Left lobe of liver (tissue), 2 donors: ENCODE measurements at places on chromosomes 13 and 19. TPM values are rescaled to one million over a fixed set of nuclear protein-coding genes. Genes with fewer than 3 reads are reported as not detected.

- DNase-seq, result no peak
Observed at GRCh38 chr19:29308977-29309590, 96.1 kb upstream of the UQCRFS1 start.

DNA sequence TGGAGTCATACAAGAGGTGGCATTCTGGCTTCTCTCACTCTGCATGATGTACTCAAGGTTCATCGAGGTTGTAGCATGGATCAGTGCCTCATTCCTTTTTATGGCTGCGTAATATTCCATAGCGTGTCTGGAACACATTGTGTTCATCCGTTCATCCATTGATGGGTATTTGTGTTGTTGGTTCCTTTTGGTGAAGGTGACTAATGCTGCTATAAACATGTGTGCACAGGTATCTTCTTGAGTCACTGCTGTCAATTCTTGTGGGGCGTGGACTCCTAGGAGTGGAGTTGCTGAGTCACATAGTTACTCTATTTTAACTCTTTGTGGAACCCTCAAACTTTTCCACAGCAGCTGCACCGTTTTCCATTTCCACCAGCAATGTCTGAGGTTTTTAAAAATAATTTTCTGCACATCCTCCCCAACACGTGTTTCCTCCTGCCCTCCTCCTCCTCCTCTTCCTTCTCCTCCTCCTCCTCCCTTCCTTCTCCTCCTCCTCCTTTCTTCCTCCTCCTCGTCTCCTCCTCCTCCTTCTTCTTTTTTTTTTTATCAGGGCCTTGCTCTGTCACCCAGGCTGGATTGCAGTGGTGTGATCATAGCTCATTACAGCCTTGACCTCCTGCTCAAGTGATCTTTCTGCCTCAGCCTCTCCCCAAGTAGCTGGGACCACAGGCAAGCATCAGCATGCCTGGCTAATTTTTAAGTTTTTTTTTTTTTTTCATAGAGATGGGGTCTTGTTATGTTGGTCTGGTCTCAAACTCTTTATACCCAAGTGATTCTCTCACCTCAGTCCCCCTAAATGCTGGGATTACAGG, 2.0 kb upstream of the TMEM221 start:
- no peak for DNase-seq

GRCh38 chr13:44543369-44543768, 32.8 kb downstream of the TSC22D1 start:
- no peak for DNase-seq

DNA sequence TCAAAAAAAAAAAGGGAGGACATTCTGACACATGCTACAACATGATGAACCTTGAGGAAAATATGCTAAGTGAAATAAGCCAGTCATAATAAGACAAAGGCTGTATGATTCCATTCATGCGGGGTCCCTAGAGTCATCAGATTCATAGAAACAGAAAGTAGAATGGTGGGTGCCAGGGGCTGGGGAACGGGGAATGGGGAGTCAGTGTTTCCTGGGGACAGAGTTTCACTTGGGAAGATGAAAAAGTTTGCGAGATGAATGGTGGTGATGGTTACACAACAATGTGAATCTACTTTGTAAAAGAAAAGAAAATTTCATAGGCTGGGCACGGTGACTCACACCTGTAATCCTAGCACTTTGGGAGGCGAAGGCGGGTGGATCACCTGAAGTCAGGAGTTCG, 6.1 kb upstream of the CLEC4G start:
- DNase-seq, result no peak

DNA sequence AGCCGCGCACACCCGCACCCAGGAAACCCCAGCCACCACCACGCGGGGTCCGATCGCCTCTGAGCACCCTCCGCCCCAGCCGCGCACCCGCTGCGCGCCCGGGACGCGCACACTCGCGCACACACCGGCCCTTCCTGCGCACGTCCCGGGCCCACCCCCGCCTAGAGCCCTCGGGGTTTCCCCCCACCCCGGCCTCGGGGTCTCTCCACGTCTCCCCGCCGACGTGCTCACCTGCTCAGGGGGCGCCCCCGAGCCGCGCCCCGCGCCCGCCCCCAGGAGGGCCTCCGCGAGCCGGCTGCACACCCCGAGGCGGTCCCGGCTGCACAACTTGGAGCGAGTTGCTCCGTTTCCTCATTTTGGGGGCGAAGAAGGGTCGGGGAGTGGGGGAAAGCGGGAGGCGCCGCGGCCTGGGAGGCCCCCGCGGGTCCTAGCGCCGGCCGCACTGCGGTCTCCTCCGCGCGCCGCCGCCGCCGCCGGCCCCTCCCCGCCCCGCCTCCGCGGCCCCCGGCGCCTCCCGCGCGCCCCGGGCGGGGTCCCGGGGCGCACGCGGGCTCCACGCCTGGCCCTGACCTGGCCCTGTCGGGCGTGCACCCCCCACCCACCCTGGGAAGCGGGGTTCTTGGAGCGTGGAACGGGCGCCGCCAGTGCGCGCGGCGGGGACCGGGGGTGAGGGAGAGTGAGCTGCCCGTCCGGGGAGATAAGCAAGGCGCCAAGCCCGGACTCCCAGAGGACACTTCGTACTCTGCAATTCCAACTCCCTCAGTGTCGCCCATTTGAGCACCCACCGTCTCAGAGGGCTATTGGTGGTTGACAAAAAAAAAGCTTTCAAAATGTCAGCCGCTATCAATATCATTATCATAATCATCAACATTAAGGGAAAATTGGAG, at the start of gene MATK:
TSS of gene MATK (minus strand) at position 444 of the 887 bp plus-strand sequence. CDS start 1,246 bp downstream, outside the sequence.
- no peak for DNase-seq

DNA sequence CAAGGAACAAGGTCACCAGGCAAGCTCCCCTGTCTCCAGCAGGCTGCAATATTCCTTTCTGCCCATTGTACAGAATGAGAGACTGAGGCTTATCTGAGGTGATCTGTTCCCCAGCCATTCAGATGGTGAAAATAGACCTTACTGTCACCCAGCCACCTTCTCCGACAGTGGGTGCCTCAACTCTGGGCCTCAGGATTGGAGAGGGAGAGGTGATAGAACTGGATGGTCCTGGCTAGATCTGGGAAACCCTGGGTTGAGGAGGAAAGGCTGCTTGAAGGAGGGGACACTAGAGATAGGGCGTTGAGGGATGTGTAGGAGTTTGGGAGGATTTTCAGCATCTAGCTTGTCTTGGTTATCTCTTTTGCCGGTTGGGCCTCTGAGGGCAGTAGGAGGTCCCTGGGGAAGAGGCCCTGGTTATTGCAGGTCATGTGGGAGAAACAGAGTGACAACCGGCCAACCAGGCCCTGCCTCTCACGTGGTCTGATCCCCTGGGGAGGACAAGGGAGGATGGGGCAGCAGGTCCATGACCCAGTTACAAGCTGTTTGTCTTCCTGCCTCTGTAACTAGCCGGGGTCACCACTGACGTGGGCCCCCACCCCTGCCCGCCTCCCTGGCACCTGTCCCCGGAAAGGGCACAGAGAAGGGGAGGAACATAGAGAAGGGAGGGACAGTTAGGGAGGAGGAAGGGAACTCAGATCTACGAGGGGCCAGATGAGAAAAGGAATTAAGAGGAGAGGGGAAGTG, 8.2 kb downstream of the NFIC start:
- peak; percentile 98 for DNase-seq

GRCh38 chr19:43078311-43078710, 4.2 kb downstream of the PSG2 start:
- no peak for DNase-seq

DNA sequence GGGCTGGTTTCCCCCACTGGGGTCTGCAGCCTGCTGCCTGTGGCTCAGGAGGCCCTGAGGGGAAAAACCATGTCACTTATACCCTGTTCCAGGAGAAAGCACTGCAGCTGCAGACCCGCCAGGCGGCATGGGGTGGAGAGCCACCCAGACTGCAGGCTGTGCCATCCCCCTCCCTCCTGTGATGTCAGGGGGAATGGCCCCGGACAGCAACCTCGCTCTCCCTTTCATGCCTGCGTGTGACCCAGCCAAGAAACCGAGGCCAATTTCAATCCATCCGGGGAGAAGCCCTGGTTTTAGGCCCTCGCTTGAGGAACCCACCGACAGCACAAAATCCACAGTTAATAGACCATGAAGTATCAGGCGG, 37.2 kb upstream of the MATK start:
- DNase-seq, result no peak

GRCh38 chr13:35252536-35253205, 223.8 kb downstream of the MAB21L1 start:
- DNase-seq, result no peak

DNA sequence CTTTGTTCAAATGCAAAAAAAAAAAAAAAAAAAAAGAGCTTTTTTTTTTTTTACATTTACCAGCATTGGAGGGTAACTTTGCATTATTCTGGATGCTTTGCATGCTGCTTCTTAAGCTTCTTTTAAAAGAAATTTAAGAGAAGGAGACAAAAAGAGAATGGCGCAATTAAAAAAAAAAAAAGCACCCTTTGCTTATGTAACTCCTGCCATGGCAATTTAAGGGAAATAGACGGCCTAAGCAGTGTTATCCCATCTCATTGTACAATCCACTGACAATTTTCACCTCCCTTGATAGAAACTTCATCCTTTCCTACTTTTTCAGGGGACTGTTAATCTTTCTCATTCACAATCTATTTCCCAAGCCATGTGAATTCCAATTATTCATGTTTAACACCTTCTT, 129.8 kb downstream of the KCTD12 start:
- DNase-seq, result no peak

GRCh38 chr13:76809389-76809788, 76.8 kb downstream of the KCTD12 start:
- no peak for DNase-seq

- DNase-seq, result no peak
Observed at GRCh38 chr13:49532593-49532992, 36.8 kb downstream of the PHF11 start.

GRCh38 chr13:45398877-45399276, 19.3 kb downstream of the SLC25A30 start:
- peak; percentile 6 for DNase-seq

- DNase-seq, result no peak
Observed at GRCh38 chr13:99399623-99399974, 92.4 kb upstream of the GPR183 start.

GRCh38 chr19:57559008-57559403, 657 bp downstream of the ZNF550 start:
- no peak for DNase-seq

DNA sequence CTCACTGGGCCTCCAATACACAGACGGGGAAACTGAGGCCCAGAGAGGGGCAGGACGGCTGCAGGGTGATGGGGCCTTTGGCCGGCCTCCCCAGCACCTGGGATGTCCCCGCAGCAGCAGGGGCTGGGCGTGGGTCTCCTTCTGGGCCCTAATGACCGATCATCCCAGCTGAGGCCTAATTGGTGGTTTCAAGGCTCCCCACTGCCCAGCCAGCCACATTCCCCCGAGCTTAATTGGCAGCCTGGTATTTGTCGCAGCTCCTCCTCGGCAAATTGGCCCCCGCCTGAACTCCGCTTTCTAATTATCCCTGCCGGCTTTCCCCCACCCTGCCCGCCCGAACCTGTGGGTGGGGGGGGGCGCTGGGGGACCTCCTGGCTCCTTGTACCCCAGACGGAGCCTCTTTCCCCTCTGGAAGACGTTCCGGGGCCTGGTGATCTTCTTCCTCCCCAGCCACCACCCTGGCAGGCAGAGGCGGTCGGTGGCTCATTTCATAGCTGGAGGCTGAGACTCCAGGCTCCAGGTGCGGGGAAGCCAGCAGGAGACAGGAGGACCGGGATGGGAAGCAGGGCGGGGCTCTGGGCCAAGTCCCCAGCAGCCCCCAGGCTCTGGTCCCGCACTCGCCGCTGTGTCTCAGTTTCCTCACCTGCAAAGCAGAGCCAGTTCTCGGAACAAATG, 27.2 kb upstream of the WDR18 start:
- no peak for DNase-seq

- DNase-seq, result no peak
Observed at GRCh38 chr19:8585894-8586750, 8.9 kb upstream of the MYO1F start.

GRCh38 chr13:27122036-27122435, 49.6 kb downstream of the USP12 start:
- DNase-seq, result no peak

- peak; percentile 84 for DNase-seq
Observed at GRCh38 chr13:74134777-74135325, 647 bp upstream of the KLF12 start.

- no peak for DNase-seq
Observed at GRCh38 chr13:23621316-23621645, 51.1 kb downstream of the TNFRSF19 start.

- DNase-seq, result peak; percentile 80
Observed at GRCh38 chr19:14550201-14550754, 20.9 kb downstream of the TECR start.

DNA sequence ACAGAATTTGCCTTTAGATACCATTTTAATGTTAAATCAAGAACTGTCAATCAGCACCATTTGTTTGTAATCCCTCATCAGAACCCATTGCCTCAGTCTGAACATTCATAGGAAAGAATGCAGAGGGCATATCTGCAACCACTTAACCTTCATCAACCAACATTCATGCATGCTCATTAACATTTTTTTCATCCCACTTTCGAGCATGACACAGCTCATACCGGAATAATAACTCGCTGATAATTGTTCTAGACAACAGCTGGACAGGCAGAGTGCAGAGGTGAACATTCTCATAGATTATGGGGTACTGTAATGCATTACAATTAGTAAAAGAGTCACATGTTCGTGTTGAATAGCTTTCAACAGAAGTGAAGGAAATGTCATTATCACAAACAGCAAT, 216.8 kb downstream of the DIAPH3 start:
- DNase-seq, result no peak

DNA sequence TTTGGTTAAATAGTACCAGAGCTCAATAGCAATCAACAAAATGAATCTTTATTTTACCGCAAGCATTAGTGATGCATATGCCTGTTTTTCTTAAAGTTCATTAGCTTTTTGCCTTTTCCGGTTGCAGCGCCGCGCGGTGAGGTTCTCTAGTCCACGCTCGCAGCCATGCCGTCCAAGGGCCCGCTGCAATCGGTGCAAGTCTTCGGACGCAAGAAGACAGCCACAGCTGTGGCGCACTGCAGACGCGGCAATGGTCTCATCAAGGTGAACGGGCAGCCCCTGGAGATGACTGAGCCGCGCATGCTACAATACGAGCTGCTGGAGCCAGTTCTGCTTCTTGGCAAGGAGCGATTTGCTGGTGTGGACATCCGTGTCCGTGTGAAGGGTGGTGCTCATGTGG, 42.1 kb upstream of the ZNF486 start:
- DNase-seq, result no peak

DNA sequence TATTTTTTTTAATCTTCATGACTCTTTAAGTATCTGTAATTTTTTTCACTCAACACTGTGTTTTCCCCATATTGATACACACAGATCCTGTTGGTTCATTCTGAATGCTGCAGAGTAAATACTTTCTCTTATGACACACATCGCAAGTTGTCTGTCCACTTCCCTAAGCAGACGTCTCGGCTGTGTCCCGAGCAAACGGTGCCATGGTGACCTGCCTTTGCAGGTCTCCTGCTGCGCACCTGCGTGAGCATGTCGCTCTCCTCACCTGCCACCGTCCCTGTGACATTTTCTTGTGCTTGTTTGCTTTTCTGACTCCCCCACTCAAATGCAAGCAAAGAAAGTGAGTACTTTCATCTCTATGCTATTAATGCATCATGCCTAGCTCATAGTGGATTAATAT, 57.8 kb downstream of the CCDC70 start:
- peak; percentile 35 for DNase-seq

- no peak for DNase-seq
Observed at GRCh38 chr19:41932259-41932719, 4.0 kb upstream of the ERFL start.

CGB2 gene
- not detected for total RNA-seq

STAP2 gene
- 31.8 TPM for total RNA-seq

POLR1D gene
- total RNA-seq, result 36.1 TPM

ACTMAP gene
- 8.9 TPM for total RNA-seq

SERPINE3 gene
- total RNA-seq, result not detected

MZT1 gene
- 1.4 TPM for total RNA-seq

PKN1 gene
- 32.4 TPM for total RNA-seq

GET3 gene
- total RNA-seq, result 23.0 TPM

FFAR2 gene
- total RNA-seq, result not detected

RUBCNL gene
- total RNA-seq, result 0.68 TPM

POLR2E gene
- total RNA-seq, result 143 TPM

ZNF229 gene
- total RNA-seq, result 1.2 TPM

ZNF264 gene
- 16.3 TPM for total RNA-seq
